Fibroblast of skin of back (primary cell): ENCODE measurements at places on chromosomes 13 and 19.

- peak; percentile 49 for DNase-seq
Measured at GRCh38 chr19:33193865-33194362, at the start of gene LRP3. TSS of gene LRP3 (plus strand) at chr19:33194330. CDS start at chr19:33194786, 456 bp downstream.

DNA sequence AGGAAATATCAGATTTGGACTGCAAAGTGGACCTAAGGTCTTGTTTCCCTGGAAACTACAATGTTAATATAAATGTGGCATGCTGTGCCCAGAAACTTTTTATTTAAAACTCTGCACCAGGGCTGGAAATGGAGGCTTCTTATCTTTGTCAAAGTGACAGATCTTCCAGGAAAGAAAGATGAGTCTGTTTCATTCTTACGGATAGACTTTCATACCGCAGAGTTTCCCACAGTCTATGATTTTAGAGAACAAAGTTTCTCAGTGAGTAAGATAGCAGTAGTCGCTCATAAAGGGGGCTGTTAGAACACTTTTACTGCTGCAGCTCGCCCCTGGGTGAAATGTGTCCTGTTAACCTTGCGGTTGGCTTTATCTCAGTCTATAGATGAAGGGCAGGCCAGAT, 6.7 kb downstream of the CLEC11A start:
- DNase-seq: no peak

- no peak for DNase-seq
Measured at GRCh38 chr13:42280537-42280936, 8.6 kb downstream of the AKAP11 start.

DNA sequence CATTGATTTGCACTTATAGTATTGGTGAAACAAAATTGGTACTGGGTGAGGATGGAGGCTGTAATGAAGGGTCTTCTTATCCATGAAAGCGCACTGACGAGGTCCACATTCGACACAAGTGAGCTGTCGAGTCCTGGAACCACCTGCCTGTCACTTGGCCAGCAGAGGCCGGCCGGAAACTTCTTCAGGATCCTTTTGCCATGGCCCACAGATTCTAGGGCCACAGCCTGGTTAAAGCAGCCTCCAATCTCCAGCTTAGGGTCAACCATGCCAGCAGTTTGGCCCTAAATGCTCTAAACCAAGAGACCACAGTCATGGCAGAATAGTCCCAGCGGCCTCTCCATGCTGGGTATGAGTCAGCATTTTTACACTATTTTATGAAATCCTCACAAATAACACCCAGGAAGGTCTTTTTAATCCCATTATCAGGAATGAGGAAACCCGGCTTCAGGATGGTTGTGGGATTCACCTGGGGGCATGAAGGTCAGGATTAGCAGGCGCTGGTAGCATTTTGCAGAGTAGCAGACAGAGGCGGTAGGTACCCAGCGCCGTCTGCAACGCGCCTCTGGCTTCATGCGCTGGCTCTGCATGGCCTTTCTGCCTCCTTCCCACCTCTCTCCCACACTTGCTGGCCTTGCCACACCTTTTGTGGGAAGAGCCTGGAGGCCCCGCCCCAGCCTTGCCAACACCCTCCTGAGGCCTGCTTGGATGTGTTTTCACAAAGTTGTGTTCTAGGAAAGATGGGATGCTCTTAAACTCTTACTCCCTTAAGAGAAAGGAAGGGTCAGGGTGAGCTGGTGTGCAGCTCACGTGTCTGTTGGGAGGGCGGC, 15.2 kb downstream of the GAS6 start:
- no peak for DNase-seq

DNA sequence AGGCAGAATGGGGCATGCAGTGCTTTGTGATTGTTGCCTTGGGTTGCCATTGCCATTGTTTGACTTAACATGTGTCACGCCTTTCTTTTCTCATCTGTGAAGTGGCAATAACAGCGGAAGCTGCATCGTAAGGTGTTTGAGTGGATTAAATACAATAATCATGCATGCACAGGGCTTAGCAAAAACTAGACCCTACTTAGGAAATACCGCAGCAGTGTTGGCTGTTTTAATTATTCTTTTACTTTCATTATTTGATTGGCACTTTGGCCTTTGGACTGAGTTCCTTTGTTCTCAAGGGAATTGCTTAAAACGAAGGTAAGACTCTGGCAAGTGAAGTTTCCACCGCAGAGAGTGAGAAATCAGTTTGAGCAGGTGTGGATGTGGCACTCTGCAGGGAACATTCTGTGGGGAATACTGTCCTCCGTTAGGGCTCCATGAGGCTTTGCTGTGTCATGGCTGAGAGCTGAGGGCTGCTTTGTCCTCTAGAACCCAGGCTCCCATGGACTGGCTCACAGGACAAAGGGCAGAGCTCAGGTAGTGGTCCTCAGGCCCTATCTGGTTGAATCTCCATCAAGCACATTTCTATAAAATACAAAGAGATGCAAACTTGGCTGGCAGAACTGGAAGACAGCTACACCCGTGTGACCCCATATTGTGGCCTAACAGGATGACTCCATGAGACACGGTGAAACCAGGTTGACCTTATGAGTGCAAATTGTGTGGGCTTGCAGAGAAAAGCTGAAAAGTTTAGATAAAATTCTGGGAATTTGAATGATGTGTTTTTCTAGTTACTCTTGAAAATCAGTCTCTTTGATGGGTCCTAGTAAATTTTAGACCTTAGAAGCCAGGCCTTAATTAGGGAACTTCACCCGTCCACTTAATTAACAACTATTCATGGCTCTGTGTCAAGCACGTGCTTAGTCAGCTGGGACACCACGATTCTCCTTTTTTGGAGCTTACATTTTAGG, 407.2 kb downstream of the KCNRG start:
- DNase-seq: no peak

DNA sequence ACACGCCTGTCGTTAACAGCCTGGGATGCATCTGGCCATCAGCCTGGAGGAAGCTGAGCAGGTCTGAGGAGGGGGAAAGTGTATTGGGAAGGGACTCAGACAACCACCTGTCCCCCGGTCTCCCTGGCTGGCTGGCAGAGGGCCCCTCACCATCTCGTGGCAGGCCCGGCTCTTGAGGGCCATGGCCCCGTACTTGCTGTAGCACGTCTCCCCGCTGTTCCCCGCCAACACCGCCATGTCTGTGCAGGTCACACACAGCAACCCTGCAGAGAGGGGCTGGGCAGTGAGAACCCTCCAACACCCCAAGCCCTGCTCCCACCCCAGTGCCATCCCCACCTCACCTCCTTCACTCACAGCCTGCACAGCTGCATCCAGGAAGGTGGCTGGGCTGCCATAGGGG, 4.0 kb downstream of the TRMT1 start:
- DNase-seq: no peak

DNA sequence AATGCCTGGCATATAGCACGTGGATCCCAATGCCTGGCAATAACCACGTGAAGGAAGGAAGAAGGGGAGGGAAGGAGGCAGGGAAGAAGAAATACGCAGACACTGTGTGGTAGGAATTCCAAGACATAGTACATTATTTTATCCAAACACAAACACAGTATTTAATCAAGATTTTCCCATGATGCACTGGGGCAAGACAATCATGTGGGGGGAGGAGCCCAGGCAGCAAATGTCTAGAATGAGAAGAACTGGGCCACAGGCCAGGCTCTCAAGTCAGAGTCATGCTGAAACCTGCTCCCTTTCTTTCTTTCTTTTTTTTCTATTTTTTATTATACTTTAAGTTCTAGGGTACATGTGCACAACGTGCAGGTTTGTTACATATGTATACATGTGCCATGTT, 717.9 kb downstream of the UQCRFS1 start:
- DNase-seq: peak; percentile 33

GRCh38 chr13:76879203-76879882, 6.9 kb downstream of the KCTD12 start:
- peak; percentile 57 for DNase-seq
